ENCODE measurements at places on chromosomes 6 and 20. TPM values are rescaled to one million over a fixed set of nuclear protein-coding genes. Genes with fewer than 3 reads are reported as not detected.

The PTCHD4 gene
- total RNA-seq, result 0.81 TPM

DNA sequence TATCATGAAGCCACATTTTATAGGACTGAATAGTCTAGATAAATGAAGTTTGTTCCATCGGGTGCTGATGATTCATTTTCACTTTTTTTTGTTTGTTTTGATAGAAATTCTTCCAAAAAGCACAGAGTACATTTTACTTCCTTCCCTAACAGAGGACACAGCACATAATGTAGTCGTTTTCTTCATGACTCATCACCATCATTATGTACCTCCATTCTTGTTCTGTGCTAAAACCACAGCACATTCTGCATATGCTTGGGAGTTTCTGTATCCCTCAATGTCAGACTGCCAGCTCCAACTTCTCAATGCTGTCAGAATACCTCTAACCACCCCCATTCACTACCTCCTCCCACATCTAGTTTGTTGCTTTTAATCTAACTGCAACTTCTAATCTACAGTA lies 1004.9 kb upstream of the ADGRB3 start:
- no peak for DNase-seq

The HTR1E gene
- total RNA-seq, result not detected

The MAP7 gene
- 2.1 TPM for total RNA-seq

GRCh38 chr20:19876828-19877460 lies 118.9 kb downstream of the RIN2 start:
- DNase-seq, result no peak

DNA sequence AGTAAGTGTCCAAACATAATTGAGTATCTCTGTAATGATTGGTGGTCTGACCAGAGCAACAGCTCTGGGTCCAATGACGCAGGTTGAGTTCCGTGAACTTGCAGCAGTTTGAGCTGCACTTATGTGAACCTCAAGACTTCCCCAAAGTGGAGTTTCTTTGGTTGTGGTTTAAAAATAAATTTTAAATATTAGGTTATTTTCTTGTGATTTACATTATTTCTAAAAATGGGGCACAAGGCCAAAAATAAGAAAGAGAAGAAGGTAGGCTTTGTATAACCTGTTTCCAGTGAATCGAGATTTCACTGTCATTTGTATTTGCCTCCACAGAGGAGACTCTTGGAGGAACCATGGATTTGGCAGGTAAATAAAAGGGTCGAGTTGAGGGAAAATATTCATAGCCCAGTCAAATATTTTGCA lies 166.4 kb upstream of the ZNF217 start:
- DNase-seq, result no peak

DNA sequence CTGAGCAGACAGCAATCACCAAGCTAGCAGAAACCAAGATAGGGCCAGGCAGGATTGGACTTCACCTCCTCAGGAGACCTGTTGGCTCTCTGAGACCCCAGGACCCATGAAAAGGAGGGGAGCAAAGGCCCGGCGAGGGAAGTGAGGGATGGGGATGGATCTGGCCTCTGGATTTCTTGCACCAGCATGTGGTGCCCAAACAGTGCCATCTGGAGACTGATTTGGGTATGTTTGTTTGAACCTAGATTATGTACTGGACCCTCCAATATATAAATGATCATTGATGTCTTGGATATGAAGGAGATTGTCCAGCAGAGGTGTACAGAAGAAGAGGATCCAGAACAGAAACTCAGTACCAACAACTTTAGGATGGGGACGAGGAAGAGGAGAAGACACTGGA lies 83.4 kb upstream of the LY86 start:
- no peak for DNase-seq

GRCh38 chr6:2969549-2969948 lies 1.8 kb downstream of the SERPINB6 start:
- DNase-seq, result no peak

DNA sequence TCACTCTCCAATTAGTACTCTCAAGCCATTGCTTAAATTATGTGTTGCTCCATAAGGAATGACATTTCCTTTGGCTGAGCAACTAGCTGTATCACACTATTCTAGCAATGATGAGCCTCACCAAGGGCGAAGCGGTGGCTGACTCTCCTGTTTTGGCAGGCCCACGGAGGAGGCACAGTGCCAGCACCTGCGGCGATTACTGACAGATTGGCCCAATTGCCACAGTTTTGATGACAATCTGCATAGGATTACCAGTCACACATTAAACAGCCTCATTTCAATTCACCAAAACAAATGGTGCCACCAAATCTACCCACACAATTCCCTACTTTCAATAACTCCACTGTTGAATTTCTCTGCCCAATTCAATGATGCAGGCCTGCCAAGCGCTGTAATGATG lies 286.9 kb downstream of the PTPRK start:
- DNase-seq, result no peak

- no peak for DNase-seq
Observed at GRCh38 chr6:132136981-132137380, 185.8 kb upstream of the CCN2 start.
